Fibroblast of mammary gland (primary cell): ENCODE measurements at places on chromosomes 7 and 10.

DNA sequence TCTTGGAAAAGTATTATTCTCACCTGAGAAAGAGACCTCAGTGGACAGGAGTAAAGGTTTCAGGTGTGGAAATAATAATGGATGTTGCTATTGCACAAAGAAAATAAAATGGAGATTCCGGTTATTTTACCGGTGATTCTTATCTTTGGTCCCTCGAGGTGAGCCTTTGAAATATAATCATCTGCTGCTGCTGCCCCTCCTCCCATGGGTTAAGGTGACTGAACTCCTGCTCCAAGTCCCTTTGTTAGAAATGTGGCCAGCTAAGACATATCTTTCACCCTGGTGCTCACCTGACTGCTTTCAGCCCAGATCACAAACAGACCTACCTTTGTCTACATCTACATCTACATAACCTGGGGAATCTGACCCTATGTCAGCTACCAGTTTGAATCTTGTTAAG lies 5.7 kb downstream of the CUBN start:
- no peak for DNase-seq

- DNase-seq, result no peak
These were observed 32.9 kb upstream of the PRLHR start for GRCh38 chr10:118628397-118628796.

DNA sequence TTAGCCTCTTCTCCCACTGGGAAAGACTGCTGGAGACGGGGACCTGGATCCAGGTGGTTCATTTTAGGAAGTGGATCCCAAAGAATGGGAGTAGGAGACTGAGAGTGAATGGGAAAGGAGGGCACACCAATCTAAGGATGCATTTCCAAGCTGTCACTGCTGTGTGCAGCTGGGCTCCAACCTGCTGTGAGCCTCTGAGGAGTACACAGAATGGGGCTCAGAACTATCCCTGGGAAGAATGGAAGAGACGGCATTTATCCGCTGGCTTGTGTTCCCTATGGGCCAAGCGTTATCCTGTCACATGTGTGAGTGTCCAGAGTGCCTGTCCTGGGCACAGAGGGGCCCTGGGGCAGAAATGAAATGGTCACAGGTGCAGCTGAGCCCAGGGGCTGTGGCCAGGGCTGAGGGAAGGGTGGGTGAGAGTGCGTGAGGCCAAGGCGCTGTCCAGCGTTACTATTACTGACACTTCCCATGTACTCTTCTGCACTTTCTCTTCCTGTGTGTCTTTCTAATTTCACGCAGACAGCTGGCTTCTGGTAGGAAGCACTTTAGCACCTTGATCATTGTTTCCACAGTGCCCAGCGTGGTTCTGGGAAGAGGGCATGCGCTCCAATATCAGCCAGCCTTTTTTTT lies 35.4 kb upstream of the PODXL start:
- no peak for DNase-seq

- no peak for DNase-seq
These were observed 10.3 kb downstream of the PKD1L1 start for GRCh38 chr7:47937711-47938573.

- no peak for DNase-seq
These were observed 634.0 kb upstream of the SEMA3D start for GRCh38 chr7:85820702-85821443.
